ENCODE measurements at places on chromosomes 5 and 9.

- DNase-seq = no peak
Measured at GRCh38 chr5:58366461-58366860, 93.4 kb downstream of the PLK2 start.

- DNase-seq = no peak
Measured at GRCh38 chr9:18063856-18064390, 410.0 kb upstream of the ADAMTSL1 start.

- no peak for DNase-seq
Measured at GRCh38 chr5:142578161-142578830, 107.6 kb downstream of the FGF1 start.

GRCh38 chr9:126303488-126303887 lies 23.1 kb upstream of the MVB12B start:
- no peak for DNase-seq

- no peak for DNase-seq
Measured at GRCh38 chr5:156359476-156359875, 32.5 kb downstream of the SGCD start.

DNA sequence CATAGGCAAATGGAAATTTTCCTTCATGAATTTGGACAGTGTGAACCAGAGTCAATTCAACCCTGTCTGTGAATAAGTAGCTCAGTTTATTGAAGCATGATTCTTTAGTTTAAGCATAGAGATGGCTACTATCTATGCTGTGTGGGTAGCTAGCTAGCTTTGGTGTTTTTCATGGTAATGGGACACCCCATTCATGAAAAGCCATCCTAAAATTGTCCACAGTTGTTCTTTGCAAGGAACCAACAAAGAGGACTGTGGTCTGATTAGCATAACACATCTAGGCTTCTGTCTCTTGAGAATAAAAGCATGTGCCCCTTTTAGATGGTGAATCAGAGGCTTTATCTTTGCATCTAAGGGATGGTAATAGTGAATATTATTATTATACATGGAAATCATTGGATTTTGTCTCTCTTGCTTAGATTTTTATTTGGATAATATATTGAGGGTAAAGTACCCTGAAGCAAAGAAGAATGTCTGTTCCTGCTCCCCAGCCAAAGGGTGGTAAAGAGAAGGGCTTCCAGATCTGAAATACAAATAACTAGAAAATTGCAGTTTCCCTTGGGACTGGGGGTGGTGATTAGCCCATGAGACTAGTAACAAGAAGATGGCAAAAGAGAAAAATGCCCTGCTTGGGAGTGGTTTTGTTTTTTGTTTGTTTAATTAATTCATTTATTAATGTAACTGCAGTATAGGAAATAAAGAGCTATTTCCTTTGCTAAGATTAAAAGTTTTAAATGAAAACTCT lies 624.2 kb upstream of the ZNF608 start:
- no peak for DNase-seq

DNA sequence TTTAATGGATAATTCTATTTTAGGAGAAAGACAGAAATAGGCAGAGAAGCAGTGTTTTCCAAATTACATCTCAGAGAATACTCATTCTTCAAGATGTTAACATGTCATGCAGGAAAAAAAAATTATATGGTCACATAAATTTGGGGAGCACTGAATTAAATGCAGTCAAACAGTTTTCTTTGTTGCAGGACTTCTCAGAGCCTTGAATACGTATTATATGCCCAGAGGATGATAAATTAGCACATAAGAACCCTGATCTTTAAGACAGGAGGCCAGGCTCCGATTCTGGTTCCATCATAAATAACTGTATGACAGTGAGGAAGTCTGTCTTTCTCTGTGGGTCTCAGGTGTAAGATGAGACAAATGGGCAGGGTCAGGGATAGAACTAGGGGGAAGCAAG lies 41.4 kb downstream of the FAT2 start:
- DNase-seq = no peak

DNA sequence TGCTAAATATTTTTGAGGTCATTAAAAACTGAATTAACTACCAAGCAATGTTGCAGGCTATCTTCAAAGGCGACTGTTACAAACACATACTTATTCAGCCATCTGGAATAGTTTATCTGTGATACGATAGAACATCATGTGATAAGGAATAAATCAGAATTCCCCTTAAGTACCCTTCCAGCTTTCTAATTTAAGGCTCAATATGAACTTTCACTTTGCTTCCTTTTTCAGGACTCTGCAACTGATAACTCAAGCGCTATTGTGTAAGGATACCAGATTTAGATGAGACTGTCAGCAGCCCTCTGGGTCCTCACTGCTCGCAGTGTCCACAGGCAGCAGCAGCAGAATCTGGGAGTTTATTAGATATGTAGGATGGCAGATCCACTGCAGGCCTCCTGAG lies 416.3 kb downstream of the SPATA31D1 start:
- no peak for DNase-seq

DNA sequence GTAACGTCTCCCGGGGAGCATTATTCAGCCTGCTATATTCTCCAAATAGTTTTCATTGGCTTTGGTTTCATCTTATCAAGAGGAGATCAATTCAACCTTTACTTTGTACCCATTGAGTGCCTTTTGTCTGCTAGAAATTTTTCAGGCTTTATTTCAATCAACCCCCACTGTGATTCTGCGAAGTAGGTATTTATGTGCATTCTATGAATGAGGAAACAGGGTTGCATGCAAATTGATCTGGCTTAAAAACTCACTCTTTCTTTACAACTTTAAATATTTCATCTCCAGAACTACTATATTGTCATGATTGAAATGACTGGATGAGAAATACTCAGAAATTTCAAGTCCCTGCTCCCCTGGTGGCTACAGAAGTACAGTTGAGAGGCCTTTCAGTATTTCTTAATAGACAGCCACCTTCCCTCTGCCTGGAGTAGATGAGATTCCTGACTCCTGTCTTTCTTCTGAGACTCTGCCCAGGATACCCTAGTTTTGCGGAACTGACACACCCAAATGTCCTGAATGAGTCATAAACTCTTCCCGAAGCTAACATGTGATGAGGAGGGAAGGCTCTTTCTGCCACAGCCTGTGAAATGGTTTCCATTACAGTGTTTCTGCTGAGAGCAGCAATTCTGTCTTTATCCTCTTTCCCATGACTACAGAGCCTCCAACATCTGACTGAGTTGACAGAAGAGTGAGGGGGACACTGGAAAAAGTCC lies 52.6 kb upstream of the TNC start:
- no peak for DNase-seq

- DNase-seq = no peak
Measured at GRCh38 chr5:57572461-57572860, 89.8 kb upstream of the ACTBL2 start.

DNA sequence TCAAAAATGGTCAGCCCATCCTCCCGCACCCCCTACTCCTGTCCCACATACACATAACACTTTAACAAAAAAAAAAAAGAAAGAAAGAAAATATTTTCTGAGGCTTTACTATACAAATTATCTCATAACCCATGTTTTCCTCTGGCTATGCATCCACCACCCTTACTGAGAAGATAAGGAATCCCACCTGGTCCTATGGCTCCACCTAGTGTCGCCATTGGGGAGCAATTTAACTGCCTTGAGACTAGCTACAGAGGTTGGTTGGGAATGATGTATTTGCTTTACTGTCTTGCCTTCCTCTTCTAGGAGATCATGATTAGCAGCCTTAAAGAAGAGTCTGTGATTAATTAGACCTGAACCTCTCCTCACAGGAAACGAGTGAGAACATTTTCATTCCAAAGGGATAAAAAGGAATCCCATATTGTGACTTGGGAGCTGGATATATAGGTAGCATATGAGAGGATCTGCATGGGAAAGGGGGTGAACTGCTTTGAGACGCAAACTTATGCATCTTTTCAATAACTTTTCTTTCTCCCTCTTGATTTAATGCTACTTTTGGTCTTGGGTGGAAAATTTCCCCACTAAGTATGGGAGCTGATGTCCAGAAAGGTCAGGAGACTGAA lies 77.7 kb upstream of the SELENOP start:
- peak; percentile 25 for DNase-seq
